ENCODE measurements at places on chromosomes 11 and 22.

GRCh38 chr11:78691215-78691614 is 116.6 kb upstream of the NARS2 start:
- no peak for DNase-seq

DNA sequence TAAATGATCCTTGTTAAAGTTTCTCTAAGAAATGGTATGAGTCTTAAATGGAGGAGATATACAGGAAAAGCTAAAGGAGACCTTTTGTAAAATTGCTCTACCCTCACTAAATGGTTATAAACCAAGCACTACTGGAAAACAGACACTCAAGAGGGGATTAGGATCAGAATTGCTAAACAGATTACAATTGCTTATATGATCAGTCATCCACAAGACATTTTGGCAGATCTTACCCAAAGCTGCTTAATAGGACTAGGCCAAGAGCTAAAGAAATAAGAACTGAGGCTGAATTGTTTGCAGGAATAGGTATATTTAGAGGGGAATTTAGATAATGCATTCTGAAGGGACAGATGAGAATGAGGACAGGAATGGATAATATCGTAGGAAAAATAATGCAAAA is 9.5 kb downstream of the HARBI1 start:
- DNase-seq: no peak

DNA sequence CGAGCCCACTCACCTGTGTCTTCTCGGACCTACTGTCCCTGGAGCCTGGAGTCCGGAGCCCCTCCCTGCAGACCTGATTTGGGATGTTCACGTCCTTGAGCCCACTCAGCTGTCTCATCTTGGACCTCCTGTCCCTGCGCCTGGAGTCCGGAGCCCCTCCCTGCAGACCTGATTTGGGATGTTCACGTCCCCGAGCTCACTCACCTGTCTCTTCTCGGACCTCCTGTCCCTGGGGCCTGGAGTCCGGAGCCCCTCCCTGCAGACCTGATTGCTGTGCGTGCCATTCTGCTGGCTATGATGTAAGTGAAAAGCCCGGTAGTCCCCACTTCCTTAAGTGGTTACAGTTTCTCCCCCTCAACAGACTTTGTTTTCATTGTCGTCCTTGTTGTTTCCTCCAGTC is 867.1 kb downstream of the BRD1 start:
- no peak for DNase-seq

- DNase-seq: no peak
Measured at GRCh38 chr11:110538154-110538553, 108.4 kb downstream of the FDX1 start.

DNA sequence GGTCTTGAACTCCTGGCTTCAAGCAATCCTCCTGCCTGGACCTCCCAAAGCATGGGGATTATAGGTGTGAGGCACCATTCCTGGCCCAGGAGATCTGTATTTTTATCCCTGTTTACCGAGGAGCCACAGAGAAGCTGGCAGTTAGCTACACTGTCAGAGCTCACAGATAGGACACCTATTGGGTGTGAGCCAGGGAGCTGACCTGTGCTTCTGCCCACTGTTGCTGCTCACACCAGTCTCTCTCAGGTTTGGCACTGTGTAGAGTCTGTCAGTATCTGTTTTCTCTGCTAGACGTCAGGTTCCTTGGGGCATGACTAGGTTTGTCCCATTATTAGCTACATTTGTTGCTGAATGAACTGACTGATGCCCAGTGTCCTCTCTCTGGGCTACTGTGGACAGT is 17.5 kb downstream of the PPP6R2 start:
- no peak for DNase-seq

- DNase-seq: no peak
Measured at GRCh38 chr11:64314805-64315561, 2.4 kb downstream of the TRMT112 start.

DNA sequence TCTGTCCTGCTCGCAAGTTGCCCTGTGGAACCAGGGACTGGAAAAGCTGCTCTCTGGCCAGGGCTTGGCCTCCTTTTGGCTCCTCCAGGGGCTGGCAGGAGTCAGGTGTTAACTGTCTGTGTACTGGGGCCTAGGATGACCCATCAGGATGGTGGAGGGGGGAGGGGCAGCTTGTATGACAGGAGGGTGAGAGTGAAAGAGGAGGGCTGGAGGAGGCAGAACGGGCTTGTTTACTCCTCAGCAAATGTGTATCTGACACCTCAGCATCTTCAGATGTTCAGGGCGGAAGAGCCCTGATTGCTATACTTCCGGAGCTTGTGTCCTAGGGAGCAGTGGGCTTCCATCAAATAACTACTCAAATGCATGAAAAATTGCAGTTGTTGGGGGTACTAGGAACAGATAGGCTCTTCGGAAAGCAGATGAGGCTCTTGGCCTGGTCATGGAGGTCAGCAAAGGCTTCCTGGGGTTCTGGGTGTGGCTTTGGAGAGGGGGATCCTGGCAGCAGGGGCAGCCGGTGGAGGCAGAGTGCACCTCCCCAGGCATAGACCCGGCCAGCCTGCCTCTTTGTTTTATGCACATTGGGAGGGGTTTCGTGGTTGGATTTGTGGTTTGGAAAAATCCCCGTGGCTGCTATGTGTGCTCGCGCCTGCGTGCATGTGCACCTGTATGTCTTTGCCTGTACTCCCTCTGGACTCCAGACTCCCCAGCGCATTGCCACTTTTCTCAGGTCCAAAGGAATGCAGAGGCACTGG is 31.2 kb downstream of the CD82 start:
- DNase-seq: no peak

- DNase-seq: no peak
Measured at GRCh38 chr11:112082729-112083128, 3.8 kb downstream of the TIMM8B start.

GRCh38 chr22:21446827-21447690 is 20.1 kb upstream of the TMEM191C start:
- DNase-seq: no peak

- no peak for DNase-seq
Measured at GRCh38 chr11:71112990-71113389, 139.4 kb downstream of the SHANK2 start.

- no peak for DNase-seq
Measured at GRCh38 chr11:75639762-75640181, 29.1 kb downstream of the MAP6 start.

GRCh38 chr11:30328681-30329080 is 5.8 kb downstream of the ARL14EP start:
- DNase-seq: no peak

All from stimulated activated CD4-positive, alpha-beta T cell treated with anti-CD3 and anti-CD28 coated beads, Interleukin-1b, Interleukin-23, amount 100 ng/mL, for 24 hours (primary cell).